ENCODE measurements at places on chromosomes 3 and 15. TPM values are rescaled to one million over a fixed set of nuclear protein-coding genes. Genes with fewer than 3 reads are reported as not detected.

DNA sequence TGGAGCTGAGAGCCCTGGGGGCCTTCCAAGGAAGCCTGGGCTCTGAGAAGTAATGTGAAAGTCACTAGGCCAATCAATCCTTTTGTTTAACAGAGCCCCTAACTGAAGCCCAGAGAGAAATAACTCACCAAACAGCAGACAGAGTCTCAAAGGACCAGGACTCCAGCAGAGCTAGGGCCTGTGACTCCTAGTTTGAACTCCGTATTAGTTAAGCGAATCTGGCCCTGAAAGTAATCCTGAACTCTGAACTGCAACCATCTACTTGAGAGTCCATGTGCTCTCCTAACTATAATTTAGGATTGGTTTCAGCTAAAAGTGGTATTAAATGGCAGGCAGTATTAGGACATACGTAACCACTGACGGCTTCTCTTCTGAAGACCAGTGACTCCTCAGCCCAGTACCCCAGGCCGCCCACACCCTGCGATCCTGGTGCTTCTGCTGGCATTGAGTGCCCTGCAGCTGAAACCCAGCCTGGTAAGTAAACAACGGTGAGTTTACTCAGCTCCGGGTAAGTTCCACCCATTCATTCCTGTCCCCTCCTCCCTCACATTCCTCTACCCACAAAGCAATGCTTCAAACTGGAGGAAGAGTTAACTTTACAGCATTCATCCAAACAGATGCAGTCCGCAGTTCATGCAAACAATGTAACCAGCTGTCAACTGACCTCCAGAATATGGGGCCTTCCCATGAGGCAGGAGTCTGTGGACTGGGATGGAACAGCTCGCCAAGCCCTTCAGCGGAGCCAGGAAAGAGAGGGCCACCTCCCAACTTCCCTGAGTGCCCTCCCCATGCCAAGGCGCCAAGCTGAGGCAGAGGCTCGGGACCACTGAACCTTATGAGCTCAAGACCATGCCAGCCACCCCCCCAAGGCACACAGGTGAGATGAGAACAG, 7.3 kb downstream of the MYO5C start:
- no peak for DNase-seq

DNA sequence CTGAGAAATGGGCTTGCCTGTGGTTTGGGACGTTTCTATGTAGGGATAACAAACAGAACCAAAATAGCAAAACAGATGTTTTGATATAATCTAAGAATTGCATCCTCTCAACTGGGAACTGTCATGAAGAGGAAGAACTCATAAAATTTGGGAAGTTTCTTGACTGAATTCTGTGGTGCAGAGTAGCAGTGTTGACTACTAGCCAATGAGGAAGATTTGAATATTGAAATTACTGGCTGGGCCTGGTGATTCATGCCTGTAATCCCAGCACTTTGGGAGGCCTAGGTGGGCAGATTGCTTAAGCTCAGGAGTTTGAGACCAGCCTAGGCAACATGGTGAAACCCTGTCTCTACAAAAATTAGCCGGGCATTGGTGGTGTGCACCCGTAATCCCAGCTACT, 42.2 kb downstream of the ZNF609 start:
- no peak for DNase-seq

DNA sequence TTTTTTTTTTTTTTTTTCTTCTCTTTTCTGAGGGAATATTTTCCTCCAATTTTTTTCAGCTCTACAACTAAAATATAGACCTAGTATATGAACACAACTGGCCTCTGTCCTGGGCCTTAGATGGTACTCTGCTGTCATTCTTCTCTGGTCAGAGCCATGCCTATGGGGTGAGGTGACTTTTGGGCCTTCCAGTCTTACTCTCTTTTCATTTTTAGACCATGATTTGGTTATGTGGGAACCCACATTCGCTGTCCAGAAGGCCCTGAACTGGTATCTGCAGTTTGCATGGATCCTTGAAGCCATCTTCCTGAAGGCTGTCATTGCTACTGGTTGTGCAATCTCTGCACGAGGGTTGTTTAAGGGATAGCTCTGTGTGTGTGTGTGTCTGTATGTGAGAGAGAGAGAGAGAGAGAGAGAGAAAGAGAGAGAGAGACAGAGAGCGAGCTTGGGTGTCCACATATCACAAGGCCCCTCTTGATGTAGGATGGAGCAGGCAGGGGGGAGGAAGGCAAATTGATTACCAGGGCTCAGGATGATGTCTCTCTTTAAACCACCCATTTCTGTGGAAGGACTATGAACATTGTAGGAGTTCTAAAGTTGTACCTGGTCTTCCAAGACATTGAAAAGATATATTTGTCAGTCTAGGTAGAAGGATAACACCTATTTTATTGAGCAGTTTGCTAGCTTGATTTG, 6.9 kb downstream of the TGFBR2 start:
- no peak for DNase-seq

DNA sequence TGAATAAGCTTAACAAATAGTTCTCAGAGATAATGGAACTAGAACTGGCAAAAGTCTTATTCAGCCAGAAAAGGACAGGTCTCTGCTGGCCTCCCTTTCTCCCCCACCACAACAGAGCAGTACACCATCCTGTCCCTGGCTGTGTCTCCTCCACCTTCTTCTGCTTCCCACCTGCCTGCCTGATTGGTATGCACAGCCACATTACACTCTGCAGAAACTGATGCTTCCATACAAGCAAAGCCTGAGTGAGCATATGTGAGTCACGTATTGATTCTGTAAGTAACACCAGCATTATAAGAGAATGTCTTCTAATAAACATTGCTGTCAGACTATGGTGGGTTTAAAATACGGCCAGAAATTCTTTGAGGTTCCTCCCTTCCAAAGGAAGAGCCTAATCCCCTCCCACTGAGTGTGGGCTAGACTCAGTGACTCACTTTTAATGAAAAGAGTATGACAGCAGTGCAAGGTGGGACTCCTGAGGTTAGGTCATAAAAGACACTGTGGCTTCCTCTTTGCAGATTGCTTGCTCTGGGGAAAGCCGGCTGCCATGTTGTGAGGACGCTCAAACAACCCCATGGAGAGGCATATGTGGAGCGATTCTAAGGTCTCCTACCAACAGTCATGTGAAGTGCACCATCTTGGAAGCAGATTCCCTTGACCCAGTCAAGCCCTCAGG, 44.4 kb downstream of the ANXA2 start:
- peak; percentile 61 for DNase-seq

DNA sequence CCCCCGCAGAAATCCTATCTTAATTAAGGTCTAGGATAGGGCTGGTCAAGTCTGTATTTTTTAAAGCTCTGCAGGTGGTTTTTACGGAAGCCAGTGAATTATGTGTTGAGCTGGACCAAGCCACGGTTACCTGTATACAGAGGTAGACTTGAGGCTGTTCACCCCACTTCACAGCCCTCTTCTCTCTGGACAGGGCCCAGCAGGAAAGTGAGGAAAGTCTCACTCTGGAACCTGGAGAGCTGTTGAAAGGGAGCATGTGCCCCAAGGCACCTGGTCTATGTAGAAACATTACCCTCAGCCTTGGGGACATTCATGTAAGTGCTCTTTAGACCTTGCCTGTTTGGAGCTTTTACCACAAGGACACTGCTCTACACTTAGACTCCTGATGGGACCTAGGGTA, 6.9 kb downstream of the SEMA5B start:
- no peak for DNase-seq

DNA sequence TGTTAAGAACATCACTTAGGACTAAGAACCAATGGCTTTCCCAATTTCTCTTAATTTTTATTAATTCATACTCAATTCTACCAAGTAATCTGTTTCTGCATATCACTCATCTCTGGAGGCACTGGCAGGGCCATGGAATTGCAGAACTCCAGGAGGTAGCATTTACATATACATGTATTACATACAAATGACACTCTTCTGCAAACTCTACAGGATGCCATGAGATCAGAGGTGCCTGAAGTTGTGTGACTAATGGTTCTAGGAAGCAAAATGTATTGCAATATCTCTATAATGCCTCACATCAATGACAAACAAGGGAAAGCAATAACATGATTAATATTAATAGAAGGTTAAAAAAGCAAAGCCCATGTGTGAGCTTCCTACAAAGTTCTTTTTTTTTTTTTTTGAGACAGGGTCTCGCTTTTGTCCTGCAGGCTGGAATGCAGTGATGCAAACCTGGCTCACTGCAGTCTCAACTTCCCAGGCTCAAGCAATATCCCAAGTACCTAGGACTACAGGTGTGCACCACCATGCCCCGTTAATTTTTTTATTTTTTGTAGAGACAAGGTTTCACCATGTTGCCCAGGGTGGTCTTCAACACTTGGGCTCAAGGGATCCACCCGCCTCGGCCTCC, 33.0 kb downstream of the DENND6A start:
- DNase-seq = no peak

- DNase-seq = no peak
Measured at GRCh38 chr3:98692787-98693473, 70.2 kb upstream of the ST3GAL6 start.

DNA sequence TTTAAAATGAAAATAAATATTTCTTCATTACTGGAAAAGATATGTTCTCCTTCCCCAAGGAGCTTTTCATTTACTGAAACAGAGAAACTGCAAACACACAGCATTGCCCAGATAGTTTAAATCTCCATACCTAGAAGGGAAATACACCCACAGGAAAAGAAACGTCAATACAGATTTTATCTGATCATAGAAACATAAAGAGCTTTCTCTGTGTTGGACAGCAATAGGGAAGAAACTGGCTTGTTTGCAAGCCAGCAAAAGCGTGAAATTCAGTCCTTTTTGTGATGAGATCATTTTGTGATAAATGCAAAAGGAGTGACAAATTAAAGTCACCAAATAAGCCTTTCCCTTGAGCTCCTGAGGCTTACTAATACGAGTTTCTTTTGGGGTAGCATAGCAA, 398.0 kb downstream of the TIGIT start:
- no peak for DNase-seq

GRCh38 chr3:38627956-38628355, 21.5 kb downstream of the SCN5A start:
- no peak for DNase-seq

DNA sequence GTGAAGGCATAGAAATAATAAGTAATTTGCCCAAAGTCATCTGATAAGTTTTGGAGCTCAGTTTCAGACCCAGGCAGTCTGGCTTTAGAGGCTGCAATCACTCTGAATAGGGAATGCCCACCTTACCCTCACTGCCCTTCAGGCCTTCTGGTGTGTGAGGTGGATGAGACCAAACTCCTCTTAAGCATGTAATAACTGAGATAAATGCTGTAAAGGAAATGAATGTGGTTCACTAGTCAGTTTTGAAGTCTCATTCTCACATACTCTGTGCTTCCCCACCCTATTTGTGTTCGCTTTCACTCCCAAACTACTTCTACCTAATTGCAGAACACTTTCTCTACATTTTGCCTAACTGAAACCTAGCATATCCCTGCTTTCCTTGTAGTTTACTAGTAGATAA, 144.1 kb downstream of the FILIP1L start:
- DNase-seq = no peak

- no peak for DNase-seq
Measured at GRCh38 chr3:24480497-24480896, 14.2 kb downstream of the THRB start.

DNA sequence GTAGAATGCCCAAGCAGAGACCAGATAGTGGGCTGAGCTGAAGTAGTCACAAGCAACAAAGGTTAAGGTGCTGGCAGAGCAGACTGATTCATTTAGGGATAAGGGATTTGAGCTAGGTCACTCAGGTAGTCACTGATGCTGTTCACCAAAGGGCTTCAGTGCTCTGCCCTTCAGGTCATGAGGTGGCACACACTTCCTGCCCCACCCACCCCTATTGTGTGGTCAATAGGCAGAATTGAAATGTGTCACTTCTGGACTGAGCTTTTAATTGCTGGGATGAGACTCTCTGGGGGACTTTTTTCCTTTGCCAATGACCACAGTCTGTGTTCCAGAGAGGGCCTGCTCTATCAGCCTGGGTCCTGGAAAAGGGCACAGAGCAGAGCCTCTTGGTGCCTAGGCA, 2.9 kb upstream of the DIS3L start:
- DNase-seq = peak; percentile 3

GRCh38 chr15:34304613-34305012, 33.0 kb downstream of the SLC12A6 start:
- DNase-seq = no peak

Gene HCN4
- 0.60 TPM for total RNA-seq

Gene RASL12
- not detected for total RNA-seq

Gene UROC1
- total RNA-seq = not detected

Gene SLC9C1
- total RNA-seq = not detected

Gene EXD1
- not detected for total RNA-seq

Gene DPPA2
- total RNA-seq = not detected

Gene ABHD17C
- 5.8 TPM for total RNA-seq

Gene SECISBP2L
- total RNA-seq = 22.9 TPM

Gene P2RY1
- 0.19 TPM for total RNA-seq

Gene PLIN1
- total RNA-seq = not detected

Gene RAD54L2
- total RNA-seq = 10.8 TPM

Gene CLDN1
- 3.6 TPM for total RNA-seq
